Adipocyte (in vitro differentiated cells): ENCODE measurements at places on chromosomes 2 and 18.

- DNase-seq = peak; percentile 26
These were observed 210.5 kb downstream of the SH3RF3 start for GRCh38 chr2:109339519-109339966.

- DNase-seq = no peak
These were observed 757 bp downstream of the HDHD2 start for GRCh38 chr18:47149457-47150028.

- DNase-seq = no peak
These were observed 68.6 kb downstream of the PLEKHM3 start for GRCh38 chr2:207956771-207957170.

DNA sequence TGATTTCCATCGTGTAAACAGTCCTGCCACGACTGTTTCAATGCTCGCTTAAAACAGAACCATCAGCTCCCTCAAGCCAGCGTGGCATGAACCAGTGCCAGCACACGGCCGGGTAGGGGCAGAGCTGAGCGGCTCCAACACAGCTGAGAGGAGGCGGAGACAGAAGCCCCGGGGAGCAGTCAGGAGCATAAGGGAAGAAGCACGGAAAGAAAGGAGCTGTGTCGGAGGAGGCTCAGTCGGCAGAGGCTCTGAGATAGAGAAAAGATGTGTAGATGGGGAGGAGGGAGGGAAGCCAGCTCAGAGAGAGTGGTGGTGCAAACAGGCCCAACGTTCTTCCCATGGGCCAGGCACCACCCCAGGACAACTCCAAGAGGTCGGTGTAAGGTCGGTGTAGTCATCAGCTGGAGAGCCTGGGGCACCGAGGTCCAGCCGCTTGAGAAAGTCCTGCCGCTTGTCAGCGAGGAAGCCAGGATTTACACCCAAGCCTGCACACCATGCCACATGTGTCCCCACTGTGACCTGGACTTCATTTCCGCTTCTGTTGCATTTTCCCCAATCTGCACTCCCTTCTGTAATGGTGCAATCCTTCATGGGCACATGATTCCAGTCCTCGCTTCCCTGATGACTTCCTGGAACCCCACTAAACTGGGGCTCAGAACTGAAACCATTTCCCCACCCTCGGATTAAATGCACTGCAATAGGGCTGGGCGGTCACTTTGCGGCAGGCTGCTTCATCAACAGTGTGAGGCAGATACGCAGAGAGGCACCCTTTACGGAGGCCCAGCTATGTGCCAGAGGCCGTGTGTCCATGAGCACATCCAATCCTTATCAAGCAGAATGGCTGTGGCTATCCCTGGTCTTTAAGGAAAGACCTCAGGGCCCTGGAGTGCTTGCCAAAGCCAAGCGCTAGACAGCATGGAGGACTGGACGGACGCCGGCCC, 43.5 kb downstream of the CYP27C1 start:
- peak; percentile 61 for DNase-seq

DNA sequence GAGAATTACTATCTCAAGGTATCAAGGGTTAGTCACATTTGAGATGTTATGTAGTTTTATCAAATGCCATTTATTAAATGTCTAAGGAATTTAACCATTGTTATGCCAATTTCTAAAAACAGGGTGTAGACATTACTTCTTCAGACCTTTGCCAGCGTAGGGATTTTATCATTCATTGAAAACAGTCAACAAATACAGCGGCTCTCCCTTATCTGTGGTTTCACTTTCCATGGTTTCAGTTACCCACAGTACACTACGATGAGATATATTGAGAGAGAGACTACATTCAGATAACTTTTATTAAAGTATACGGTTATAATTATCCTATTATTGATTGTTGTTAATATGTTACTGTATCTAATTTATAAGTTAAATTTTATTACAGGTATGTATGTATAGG, 234.7 kb downstream of the TMX3 start:
- no peak for DNase-seq

DNA sequence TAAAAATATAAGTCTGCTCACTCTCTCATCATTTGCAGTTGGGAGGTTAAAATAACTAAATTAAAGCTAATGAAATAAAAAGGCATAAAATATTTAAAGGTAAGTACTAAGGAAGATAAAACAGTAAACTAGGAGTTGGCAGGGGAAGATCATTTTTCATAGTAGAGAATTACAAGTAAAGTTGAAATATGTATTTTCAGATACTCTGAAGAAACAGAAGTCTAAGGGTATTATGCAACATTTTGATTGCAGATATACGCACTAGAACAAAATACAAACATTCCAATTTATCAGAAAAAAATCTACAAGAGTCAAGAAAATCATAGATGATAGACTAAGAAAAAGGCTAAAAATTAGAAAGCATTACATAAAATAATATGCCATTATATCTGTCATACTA, 167.6 kb upstream of the CTAGE1 start:
- DNase-seq = peak; percentile 21

- DNase-seq = peak; percentile 32
These were observed 1.7 kb downstream of the EML4 start for GRCh38 chr2:42170619-42171395.

DNA sequence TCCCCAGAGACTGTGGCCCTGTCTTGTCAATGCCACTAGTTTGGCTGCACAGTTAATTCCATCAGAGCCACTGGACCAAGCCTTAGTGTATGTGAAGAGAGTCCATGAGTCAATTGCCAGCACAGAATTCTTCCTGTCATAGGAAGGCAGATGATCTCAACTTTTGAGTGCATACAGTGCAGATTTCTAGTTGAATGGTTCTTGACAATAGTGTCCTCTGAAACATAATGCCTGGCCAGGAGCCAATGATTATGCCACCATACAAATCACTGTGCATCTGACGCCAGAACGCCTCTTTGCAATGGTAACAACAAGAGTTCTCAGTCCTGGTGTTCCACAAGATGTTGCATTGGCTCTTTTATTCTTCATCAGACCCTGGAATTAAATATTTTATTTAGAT, 7.1 kb downstream of the NEUROD1 start:
- DNase-seq = no peak

DNA sequence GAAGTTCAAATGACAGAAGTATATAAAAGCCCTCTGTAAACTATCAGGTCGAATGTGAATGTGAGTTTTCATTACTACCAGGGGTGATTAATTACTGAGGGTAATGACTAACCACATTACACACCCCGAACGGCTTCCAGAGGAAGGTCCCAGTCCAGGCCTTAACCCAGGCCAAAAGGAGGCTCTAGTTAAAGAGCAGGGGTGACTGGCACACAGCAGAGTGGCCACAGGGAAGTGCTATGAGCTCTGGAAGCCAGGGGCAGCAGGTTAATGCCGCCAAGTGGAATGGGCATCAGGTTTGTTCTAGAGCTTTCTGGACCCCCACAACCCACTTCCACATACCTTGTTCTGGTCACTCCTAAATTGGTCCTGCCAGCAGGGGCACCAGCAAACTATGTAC, 87.7 kb downstream of the BCL11A start:
- DNase-seq = no peak

DNA sequence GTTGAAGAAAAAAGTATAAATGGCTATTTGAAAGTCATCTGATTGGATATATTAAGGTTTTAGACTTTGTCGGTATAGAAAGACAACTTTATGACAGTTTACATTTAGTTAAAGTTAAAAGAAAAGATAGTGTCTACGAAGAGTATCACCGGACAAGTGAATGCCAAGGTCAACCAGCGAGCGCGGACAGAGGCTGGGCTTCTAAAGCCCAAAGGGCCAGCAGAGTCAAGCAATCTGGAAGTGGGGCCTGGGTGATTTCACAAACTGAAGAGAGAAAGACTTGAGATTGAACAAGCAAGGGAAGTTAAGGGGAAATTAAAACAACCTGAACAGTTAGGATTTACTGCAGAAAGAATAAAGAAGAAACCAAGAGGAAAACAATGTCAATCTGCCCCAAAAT, 16.3 kb downstream of the ZNF521 start:
- no peak for DNase-seq

GRCh38 chr2:95372845-95373244, 29.7 kb upstream of the FAHD2A start:
- no peak for DNase-seq

GRCh38 chr2:162245781-162246180, 2.5 kb upstream of the FAP start:
- DNase-seq = peak; percentile 91

GRCh38 chr2:220569112-220569897, 941.9 kb downstream of the SLC4A3 start:
- no peak for DNase-seq

GRCh38 chr18:22752014-22752413, 181.1 kb upstream of the RBBP8 start:
- DNase-seq = no peak

DNA sequence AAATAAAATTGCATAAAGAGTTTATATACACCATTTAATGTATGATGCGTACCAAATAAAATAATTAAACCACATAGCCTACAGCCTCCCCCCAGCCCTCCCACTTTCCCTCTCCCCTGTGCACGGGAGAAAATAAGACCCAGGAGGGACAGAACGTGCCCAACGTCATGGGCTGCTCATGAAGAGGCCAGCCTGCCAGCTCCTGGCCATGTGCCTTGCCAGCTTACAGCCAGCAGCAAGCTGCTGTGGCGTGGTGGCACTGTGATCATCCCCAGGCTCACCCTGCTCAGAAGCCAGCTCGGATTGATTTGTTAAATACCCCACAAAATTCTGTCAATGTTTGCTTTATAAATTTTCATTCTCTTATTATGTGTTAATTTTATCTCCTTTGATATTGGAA, 7.6 kb downstream of the GPR148 start:
- no peak for DNase-seq

GRCh38 chr2:209459359-209459758, 35.5 kb downstream of the MAP2 start:
- no peak for DNase-seq

GRCh38 chr2:95709831-95710230, 118.0 kb downstream of the TRIM43 start:
- no peak for DNase-seq

GRCh38 chr2:154554046-154554445, 144.4 kb upstream of the KCNJ3 start:
- DNase-seq = no peak

GRCh38 chr2:72581560-72582181, 244.2 kb downstream of the EXOC6B start:
- no peak for DNase-seq

DNA sequence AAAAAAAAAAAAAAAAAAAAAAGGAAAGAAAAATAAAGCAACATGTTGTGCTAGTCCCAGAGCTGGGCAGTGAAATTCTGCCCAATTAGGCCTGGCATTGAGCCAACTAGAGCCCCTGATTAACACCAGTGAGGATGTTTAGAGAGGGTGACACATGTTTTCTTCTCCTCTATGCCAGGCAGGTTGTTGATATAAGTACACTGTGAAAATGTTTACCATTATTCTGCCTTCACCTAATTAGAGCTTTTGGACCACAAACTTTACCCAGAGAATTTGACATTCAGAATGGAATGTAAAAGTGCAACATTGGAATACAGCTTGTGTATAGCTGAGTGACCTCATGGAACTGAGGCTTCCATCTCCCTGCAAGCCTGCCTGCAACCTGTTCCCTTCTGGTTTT, 95.9 kb upstream of the MSH2 start:
- DNase-seq = peak; percentile 56

GRCh38 chr2:16218161-16218560, 277.8 kb downstream of the MYCN start:
- DNase-seq = no peak

DNA sequence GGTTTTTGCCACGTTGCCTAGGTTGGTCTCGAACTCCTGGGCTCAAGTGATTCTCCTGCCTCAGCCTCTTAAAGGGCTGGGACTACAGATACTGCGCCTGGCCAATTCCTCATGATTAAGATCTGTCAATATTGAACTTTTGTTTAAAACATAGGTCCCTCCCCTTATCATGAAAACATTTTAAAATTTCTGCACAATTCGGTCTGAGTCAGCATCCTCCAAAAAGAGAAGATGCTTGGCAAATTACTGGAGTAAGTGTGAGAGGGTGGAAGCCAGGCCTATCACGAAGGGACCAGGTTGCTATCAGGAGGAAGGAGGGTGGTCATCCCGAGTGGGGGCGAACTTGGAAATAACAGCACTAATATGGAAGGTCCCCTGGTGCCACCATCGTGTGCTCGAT, 10.8 kb upstream of the CRYGA start:
- DNase-seq = no peak
